ENCODE measurements at places on chromosomes 13 and 19.
A peak's percentile ranks its signal among the peaks of the same experiment; 100 is the strongest.

- DNase-seq: no peak
Observed at GRCh38 chr13:25457566-25457965, 85.8 kb downstream of the ATP8A2 start.

DNA sequence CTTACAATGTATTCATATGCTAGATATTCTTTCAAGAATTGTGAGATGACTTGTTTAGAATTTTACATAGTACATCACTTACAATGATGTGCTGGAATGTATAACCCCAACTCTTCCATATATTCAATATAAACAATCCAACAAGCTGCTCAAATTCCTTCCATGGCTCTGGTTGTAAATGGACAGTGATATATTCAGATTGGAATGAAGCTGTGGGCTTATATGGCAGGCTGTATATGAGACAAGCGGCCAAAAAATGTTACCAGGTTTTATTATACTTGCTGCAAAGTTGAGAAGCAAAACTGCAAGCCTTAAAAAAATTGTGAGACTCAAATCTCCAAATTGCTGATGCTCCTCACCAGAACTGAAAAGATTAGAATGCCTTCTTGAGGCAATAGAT is 83.6 kb upstream of the KLF12 start:
- DNase-seq: peak; percentile 97

- DNase-seq: peak; percentile 92
Observed at GRCh38 chr19:47305309-47305751, 4.3 kb upstream of the C5AR1 start.

GRCh38 chr13:80473695-80474094 is 132.8 kb upstream of the SPRY2 start:
- peak; percentile 3 for DNase-seq

DNA sequence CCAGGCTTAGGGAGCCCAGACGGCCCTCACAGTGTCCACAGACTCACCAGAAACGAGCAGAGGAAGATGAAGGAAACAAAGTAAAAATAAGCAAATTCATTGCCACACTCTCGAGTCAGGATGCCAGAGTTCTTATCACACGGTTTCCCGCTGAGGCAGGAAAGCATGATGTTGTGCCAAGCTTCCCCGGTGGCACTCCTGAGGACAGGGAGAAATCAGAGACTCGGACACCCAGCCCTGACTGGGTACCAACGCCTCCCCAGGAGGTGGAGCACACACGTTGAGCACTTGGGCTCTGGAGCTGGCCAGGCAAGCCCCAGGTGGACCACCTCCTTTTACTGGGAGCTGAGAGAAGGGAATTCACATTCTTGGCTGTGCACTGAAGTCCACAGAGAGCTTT is 81.5 kb downstream of the IER2 start:
- no peak for DNase-seq

DNA sequence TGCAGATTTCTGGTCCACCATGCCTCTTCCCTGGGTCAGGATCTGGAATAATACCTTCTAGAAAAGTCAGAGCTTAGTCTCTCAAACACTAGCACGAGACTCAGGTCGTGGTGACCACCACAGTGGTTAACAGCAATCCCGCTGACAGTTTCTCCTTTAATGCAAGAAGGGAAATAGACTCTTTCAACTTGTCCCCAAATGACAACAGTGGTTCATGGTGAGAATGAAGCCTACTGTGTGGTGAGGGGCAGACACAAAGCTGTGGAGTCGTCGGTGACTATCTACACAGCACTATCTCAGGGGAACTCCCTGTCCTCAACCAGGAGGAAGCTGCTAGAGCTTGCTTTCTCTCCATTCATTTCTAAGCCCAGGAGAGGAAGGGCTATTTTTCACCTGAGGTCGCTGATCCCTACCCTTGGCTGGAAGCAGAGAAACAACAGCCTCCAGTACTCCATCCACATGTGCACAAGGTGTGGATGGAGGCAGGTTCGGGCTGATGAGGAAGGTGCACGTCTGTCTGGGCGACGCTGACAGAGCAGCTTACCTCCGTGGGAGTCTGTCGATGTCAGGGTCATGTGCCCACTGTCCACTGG is 72.4 kb downstream of the STK24 start:
- no peak for DNase-seq

All from EH (cell line).